ENCODE measurements at places on chromosomes 5 and 9. TPM values are rescaled to one million over a fixed set of nuclear protein-coding genes. Genes with fewer than 3 reads are reported as not detected.

- no peak for DNase-seq
These were observed 11.6 kb downstream of the AGPAT2 start for GRCh38 chr9:136675477-136676296.

- no peak for DNase-seq
These were observed 1.7 kb downstream of the RACK1 start for GRCh38 chr5:181242031-181242451.

Gene GFPT2
- polyA plus RNA-seq, result 15.3 TPM

Gene FOXD4L3
- polyA plus RNA-seq, result not detected

DNA sequence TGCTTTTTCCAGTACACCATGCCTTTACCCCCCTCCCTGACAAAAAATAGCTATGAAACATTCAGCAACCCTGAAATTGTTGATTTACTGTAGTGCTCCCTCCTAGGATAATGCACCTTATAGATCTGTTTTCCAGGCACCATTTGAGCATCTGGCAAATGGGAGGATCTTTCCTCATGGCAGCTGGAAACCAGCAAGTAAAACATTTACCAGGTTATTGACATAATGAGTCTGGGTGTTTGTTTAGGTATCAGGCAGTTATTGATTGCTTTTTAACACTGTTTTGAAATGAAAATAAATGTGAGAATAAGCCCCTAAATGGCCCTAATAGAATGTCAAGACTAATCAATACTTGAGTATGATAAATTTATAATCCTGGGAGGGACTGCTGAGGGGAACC is 57.3 kb upstream of the KLF4 start:
- no peak for DNase-seq

GRCh38 chr9:134403682-134404301 is 77.5 kb downstream of the RXRA start:
- DNase-seq, result no peak

DNA sequence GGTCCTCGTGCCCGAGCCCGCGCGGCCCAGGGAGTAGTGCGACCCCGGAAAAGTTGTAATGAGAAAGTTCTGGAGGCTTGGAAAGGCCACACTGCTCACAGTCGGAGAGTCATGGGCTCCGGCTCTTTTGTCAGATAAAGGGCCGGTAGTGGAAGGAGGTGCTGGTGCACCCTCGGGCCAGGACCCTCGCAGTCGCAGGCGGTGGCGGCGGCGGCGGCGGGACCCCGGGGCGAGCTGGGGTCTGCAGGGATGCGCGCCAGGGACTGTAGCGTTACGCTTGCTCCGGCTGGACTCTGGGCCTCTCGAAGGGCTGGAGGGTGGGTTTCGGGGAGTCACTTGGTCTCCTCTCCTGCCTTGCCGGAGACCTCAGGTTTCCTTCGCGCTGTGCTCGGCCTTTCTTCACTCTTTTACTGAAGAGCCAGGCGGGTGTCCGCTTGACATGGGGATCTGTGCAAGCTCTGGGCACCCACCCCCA is 1.5 kb downstream of the RORB start:
- DNase-seq, result no peak

Gene CWC27
- 46.9 TPM for polyA plus RNA-seq

- no peak for DNase-seq
These were observed 97.8 kb downstream of the C5orf15 start for GRCh38 chr5:133870661-133871060.

DNA sequence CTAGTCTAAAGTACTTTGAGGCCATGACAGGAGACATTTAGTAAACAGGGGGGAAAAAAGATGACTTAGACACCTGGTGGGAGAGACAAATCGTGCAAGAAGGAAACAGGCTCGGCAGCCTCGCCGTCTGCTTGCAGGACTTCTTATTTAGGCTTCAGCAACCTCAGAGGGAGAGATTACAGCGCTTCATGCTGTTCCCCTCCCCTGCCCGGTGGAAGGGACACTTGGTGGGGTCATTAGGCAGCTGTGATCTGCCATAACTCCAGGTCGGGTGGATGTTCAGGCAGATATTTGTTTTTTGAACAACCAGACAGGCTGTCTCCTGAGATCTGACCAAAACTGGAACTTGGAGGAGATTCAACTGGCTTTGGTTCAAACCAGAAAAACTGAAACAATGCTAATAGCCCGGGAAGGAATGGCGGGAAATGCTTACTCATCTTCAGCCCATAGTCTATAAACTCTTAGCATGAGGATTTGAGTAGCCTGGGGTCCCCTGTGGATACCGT is 38.1 kb upstream of the CD180 start:
- DNase-seq, result no peak

DNA sequence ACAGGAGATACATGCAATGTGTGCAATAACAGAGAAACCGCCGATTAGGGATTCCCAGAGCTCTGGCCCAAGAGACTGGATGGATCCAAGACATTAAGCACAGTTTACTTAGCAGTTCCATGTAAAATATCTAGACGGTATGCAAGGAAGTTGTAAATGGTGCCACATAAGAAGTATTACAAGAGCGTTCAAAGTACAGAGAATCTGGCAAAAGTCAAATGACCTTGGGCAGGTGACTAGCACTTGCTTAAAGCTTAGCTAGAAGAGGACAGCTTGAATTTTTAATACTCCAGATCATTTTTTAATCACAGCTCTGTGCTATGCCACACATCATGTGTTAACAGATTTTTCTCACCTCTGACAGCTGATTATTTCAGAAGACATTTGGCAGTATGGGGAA is 72.3 kb upstream of the TNPO1 start:
- DNase-seq, result no peak

Gene GM2A
- polyA plus RNA-seq, result 30.3 TPM

- DNase-seq, result no peak
These were observed 36.0 kb upstream of the NAA35 start for GRCh38 chr9:85904975-85905374.

GRCh38 chr5:158602981-158603380 is 496.7 kb downstream of the EBF1 start:
- DNase-seq, result no peak

DNA sequence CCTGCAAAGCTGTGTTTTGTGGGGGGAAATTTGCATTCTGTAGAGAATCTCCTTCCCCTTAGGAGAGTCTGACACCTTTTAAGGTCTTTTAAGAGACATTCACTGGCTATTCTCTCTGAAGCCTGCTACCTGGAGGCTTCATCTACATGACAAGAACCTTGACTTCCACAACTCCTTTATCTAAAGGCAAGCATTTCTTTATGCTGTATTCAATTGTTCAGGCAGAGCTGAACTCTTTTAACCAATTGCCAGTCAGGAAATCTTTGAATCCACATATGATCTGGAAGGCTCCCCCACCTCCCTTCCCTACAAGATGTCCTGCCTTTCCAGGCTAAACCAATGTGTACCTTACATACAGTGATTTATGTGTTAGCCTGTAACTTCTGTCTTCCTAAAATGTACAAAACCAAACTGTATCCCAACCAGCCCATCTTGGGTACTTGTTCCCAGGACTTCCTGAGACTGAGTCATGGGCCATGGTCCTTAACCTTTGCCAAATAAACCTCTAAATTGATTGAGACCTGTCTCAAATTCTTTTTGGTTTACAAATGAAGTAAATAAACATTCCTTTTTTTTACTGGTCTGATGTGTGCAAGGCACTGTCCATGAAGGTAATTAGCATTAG is 9.9 kb downstream of the C9orf85 start:
- no peak for DNase-seq

Measured in left renal pelvis (tissue), 4 donors.